ENCODE measurements at places on chromosomes 3 and 15. TPM values are rescaled to one million over a fixed set of nuclear protein-coding genes. Genes with fewer than 3 reads are reported as not detected.

The NTRK3 gene
- total RNA-seq: 0.09 TPM

- DNase-seq: no peak
- H3K4me1 ChIP-seq: no peaks in the 10 kb centered on the region
- H3K27ac ChIP-seq: no peak overlapping the region
- 0 out of 2 replicates have a peak, but pooled peaks cover under 1% of the 10 kb centered on the region for H3K27me3 ChIP-seq
- H3K4me3 ChIP-seq: no peak overlapping the region
Measured at GRCh38 chr3:23785882-23786281, 19.9 kb upstream of the UBE2E1 start.

GRCh38 chr15:52780172-52780980 is 9.8 kb downstream of the ONECUT1 start:
- no peak overlapping the region for H3K27ac ChIP-seq
- H3K27me3 ChIP-seq: peaks cover 75% of the 10 kb centered on the region
- no peaks in the 10 kb centered on the region for H3K36me3 ChIP-seq
- no peak overlapping the region for H3K4me3 ChIP-seq
- 0 out of 2 replicates have a peak, but pooled peaks cover 3% of the 10 kb centered on the region for H3K4me1 ChIP-seq

DNA sequence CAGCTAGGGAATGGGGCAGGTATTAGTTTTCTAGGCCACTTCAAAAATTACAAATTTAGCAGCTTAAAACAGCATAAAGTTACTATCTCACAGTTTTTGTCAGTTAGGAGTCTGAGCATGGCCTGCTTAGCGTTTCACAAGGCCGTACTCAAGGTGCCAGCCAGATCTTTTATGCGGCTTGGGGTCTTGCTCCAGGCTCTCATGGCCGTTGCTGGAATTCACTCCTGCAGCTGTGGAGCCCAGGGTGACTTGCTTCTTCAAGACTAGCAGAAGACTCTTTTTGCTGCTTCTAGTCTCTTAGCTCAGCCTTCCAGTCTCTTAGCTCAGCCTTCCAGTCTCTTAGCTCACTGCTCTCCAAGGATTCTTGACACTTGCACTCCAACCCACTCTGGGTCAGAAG is 242.1 kb upstream of the CTDSPL start:
- no peak overlapping the region for H3K4me3 ChIP-seq
- H3K4me1 ChIP-seq: no peaks in the 10 kb centered on the region

- no peaks in the 10 kb centered on the region for H3K27me3 ChIP-seq
- no peaks in the 10 kb centered on the region for H3K36me3 ChIP-seq
- no peak overlapping the region for H3K4me3 ChIP-seq
- DNase-seq: no peak
Measured at GRCh38 chr3:31724651-31725050, 191.9 kb downstream of the STT3B start.

DNA sequence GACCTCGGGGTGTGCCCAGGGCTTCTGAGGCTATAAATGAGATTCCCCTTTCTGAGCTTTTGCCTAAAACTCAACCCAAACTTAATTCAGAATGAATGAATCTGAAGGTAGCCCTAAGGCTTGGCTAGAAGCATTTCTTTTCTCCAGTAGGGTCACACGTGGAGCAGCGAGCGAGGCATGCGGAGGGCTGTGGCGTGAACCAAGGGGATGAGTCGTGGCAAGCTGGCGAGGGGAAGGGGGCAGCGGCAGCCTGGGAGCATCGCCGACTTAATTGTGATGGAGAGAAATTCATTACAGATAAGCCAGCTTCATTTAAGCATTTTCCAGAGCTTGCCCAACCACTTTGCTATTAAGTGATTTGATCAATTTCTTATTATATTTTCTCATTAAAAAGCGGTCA is 79.9 kb downstream of the CHSY1 start:
- no peak for DNase-seq
- no peak overlapping the region for H3K27ac ChIP-seq

The POTEB gene
- total RNA-seq: not detected

DNA sequence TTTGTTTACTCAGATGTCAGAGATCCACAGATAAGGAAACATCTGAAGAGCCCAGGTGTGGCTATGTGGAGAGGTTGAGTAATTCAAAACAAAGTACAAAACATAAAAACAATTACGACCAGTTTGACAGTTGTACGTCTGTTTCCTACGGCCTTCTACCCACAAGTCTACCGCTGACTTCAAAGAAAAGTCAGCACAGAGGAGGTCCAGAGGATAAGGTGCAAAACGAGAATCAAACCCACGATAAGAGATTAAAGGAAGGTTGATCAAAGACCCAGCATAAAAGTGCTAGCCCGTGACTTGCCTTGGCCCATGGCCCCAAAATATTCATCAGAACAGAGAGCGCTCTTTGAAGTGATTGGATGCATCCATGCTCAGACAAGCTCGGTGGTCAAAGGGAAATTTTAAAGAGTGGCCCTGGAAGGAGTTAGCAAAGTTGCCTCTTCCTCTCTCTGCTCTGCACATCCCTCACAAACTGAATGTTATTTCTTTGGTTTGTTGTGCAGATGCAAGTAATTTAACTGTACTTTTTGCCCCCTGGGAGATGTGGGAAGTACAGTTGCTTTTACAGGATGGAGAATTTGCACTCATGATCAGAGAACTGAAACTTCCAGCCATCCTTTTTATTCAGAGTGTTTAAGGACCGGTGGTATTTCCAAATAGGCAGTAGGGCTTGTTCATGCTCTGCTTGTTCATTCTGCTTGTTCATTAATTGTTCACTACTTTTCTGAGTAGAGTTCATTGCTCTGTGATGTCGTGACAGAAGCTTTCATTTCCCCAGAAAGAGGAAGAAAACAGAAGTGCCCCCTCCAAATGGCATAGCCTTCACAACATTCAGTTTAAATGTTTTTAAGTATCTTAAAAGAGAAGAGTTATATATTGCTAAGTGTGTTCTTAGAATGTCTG is 31.1 kb downstream of the MME start:
- H3K27ac ChIP-seq: no peak overlapping the region
- no peak for DNase-seq

The ZNF662 gene
- not detected for total RNA-seq

All from SJSA1 (cell line).